Uterus (tissue), 4 donors: ENCODE measurements at places on chromosomes 3 and 15.

- no peak for DNase-seq
Observed at GRCh38 chr3:189573004-189573403, 58.2 kb upstream of the TP63 start.

DNA sequence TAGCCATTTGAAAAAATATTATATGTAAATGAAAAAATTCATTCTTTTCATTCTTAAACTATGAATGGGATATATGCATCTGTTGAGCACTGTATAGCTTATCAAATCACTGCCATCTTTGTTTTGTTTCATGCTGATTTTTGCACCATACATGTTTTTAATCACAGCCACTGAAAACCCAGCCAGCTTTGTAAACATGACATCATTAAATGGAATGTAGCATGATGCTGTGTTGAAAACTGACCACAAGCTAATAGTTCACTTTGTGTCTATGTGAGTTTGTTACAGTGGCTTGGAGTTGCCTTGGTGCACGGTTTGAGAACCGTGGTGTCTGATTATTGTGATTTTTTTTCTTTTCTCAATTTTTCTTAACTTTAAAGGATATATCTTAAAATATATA lies 75.7 kb downstream of the GMPS start:
- DNase-seq = no peak

GRCh38 chr3:15500107-15500724 lies 21.3 kb downstream of the COLQ start:
- no peak for DNase-seq

DNA sequence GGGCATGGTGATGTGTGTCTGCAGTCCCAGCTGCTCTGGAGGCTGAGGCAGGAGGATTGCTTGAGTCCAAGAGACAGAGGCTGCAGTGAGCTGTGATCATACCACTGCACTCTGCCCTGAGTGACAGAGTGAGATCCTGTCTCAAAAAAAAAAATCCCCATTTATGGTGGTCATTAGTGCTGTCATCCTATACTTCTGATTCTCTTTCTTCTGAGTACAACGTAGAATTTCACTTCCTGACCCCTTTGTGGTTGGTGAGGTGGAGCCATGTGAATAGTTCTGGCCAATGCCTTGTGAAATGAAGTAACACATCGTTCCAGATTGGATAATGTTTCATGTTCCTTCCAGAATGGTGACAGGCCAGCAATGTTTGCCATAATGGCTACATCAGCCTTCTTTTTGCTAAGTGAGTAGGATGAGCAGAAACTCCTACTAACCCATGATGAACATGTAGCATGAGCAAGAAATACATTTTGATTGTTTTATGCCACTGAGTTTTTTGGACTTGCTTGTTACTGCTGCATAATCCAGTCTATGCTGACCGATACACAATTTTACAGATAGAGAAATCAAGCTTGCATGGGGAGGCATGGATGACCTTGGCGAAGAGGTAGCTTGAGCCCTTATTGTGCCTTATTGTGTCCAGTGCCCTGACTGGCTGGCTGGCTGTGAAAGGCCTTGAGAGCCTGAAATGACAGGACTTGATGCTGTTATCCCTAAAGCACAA lies 30.9 kb upstream of the TLE3 start:
- DNase-seq = no peak

DNA sequence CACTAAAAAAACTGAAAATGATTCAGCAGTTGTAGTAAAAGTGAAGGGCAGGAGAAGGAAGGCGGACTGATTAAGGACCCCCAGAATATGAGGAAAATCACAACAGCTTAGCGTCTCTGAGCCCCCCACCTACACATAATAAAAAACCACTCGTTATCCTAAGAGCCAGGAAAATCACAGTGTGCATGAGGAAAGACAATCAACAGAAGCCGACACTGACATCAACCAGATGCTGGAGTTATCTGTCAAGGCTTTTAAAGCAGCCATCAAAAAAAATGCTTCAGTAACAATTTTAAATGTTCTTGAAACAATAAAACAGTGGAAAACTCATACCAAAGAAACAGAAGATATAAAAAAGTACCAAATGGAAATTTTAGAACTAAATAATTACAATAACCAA lies 9.7 kb upstream of the CXCR6 start:
- no peak for DNase-seq

GRCh38 chr3:95029644-95030043 lies 966.8 kb downstream of the NSUN3 start:
- DNase-seq = no peak

GRCh38 chr3:64548200-64548889 lies 139.5 kb downstream of the ADAMTS9 start:
- peak; percentile 77 for DNase-seq

GRCh38 chr15:65413760-65414144 lies 9.0 kb downstream of the IGDCC4 start:
- no peak for DNase-seq

GRCh38 chr3:179149951-179150350 lies 1.8 kb downstream of the PIK3CA start:
- DNase-seq = no peak

DNA sequence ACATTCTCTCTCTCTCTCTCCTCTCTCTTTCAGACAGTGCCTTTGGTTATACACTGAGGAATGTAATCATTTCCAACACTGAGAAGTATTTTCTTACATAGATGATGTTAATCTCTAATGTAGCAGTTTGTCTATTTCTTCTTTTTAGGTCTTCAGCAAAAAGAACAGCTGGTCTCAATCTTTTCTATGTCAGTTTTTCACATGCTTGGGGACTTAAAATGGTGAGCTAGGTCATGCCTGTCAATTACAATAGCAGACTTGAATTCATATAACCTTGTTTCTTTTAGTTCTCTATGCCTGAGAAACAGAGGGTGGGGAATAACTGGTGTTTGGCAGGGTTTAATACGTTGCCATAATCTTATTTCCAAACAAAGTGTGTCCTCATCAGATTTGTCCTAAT lies 786.2 kb downstream of the SQOR start:
- DNase-seq = no peak

DNA sequence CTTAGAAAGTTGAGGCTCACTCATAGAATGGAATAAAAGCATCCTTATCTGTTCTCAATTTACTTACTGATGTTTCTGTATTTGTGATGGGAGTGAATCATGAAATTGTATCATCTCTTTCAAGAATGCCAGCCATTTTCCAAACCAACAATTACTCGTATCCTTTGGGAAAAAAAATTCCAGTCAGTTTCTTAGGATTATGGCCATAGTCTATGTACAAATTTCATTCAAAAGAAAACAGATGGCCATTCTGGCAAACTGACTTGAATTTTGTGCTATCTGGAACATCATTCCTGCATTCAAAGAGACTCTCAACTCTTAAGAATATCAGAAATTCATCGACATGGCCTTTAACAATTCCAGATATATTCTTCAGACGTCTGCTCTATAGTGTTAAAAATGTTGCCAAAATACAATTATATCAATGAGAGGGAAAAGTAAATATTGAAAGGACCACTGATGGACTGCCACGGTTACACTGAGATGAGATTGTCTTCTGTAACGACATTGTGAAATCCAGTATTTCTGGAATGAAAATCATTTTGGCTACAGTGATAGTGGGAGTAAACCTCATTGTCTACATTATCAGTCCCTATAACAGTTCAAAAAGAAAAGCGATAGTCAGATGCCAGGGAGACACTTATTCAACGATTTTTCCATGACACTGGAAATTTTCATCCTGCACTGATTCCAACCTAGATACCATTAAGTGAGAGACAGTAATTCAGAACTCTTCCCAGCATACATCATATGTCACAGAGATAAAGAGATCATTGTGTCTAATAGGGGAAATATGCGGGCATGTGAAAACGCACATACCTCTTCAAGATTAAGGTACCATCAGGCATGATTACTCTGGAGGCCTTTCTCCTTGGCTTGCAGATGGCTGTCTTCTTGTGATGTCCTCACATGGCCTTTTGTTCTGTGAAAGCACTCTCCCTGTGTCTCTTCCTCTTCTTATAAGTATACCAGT lies 953.8 kb upstream of the ALCAM start:
- no peak for DNase-seq

DNA sequence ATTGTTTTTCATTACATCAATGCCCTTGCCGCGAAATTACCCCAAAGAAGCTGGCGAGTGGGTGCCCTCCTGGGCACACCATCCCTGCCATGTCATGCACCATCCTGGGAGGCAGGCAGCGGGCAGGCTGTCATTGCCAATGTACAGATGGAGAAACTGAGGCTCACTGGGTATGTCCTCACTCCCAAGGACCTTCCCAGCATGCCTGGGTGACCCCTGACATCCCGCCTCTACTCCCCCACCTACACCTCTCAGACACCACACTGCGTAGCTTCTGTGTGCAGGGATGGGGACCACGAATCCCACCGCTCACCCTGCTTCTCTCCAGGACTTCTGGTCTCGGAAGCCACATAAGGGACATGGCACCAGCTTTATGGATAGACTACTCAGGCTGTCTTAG lies 41.0 kb upstream of the SLC41A3 start:
- peak; percentile 4 for DNase-seq
